ENCODE measurements at places on chromosomes 16 and 17. TPM values are rescaled to one million over a fixed set of nuclear protein-coding genes. Genes with fewer than 3 reads are reported as not detected.
A peak's percentile ranks its signal among the peaks of the same experiment; 100 is the strongest.

Gene NRN1L
- not detected for total RNA-seq

Gene CD300LG
- not detected for total RNA-seq

Gene CCDC102A
- total RNA-seq = 16.9 TPM

Gene TMEM220
- total RNA-seq = 4.4 TPM

GRCh38 chr16:12551946-12552345 lies 251.7 kb downstream of the CPPED1 start:
- no peak overlapping the region for H3K4me3 ChIP-seq
- DNase-seq = no peak
- H3K27me3 ChIP-seq = no peaks in the 10 kb centered on the region
- H3K27ac ChIP-seq = no peak overlapping the region
- H3K36me3 ChIP-seq = no peaks in the 10 kb centered on the region

- H3K27me3 ChIP-seq = peaks cover under 1% of the 10 kb centered on the region
- no peak overlapping the region for H3K4me3 ChIP-seq
- DNase-seq = no peak
- H3K36me3 ChIP-seq = peaks cover 2% of the 10 kb centered on the region
- peak overlapping the region; percentile 93 for H3K27ac ChIP-seq
- H3K4me1 ChIP-seq = peaks cover 8% of the 10 kb centered on the region
Measured at GRCh38 chr17:62778990-62779681, 29.0 kb downstream of the MARCHF10 start.

- H3K27ac ChIP-seq = no peak overlapping the region
Measured at GRCh38 chr16:82260212-82260795, 90.3 kb upstream of the MPHOSPH6 start.

DNA sequence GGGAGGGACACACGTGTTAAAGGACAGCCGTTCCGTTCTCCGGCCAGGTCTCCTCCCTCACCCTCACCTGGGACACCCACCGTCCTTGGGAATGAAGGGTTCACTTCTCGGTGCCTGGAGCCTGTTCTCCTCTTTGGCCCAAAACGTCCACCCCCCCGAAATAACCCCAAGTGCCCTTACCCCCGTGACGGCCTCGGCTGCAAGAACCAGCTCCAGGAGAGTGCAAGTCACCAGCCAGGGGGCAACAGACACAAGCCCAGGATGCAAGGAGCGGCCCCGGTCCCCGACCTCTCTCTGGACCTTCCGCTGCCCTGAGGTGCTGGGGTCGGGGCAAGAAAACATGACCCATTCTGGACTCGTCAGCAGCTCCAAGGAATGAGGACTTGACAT lies 20.0 kb upstream of the UBE2I start:
- no peak overlapping the region for H3K4me3 ChIP-seq
- H3K36me3 ChIP-seq = no peaks in the 10 kb centered on the region
- peaks cover 7% of the 10 kb centered on the region for H3K4me1 ChIP-seq
- H3K27me3 ChIP-seq = peaks cover 20% of the 10 kb centered on the region
- H3K27ac ChIP-seq = no peak overlapping the region

DNA sequence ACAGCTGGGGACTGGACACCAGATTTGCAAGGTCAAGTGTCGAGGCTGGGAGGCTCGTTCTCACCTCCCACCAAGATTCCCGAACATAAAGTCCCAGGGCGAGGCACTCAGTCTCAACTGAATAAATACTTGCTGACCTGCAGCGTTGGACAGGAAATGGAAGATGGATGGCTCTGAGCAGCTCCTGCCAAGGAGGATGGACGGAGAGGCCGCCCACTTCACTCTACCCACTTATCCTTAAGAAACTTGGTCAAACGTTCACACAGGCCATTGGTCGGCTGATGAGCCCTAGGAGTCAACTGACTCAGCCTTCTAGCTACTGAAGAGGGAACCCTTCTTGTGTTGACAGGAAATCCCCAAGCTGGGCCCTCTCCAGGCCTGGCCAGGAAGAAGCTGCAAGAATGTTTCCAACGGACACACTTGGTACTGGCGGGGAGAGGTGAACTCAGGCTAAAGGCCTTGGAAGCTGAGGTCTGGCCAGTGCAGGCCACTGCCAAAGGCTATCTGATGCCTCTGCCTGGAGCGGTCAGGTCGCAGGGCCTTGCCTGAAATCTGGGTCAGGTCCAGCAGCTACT lies 50.0 kb downstream of the VAC14 start:
- no peaks in the 10 kb centered on the region for H3K27me3 ChIP-seq
- no peak overlapping the region for H3K4me3 ChIP-seq
- peaks cover 2% of the 10 kb centered on the region for H3K36me3 ChIP-seq
- peak overlapping the region; percentile 76 for H3K27ac ChIP-seq
- no peak for DNase-seq

Gene PMP22
- 0.93 TPM for total RNA-seq

DNA sequence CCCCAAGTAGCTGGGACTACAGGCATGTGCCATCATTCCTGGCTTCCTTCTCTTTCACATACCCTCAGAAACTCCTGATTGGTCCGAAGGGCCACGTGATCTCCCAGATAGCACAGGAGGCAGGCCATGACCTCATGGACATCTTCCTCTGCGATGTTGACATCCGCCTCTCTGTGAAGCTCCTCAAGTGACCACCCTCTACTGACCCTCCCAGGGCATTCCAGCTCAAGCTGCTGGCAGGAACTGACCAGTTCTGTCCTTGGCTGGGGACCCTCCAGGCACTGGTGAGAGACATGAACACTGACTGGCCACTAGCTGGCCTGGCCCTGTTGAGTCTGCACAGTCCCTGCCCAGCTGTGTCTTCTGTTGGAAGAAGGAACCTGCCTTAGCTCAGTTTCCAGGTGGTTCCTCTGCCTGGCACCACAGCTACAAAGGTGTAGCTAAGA lies 5.6 kb downstream of the ERAL1 start:
- DNase-seq = no peak
- no peak overlapping the region for H3K27ac ChIP-seq
- peaks cover 12% of the 10 kb centered on the region for H3K36me3 ChIP-seq
- peaks cover 5% of the 10 kb centered on the region for H3K4me1 ChIP-seq

Gene RAB11FIP4
- 65.5 TPM for total RNA-seq

GRCh38 chr16:48366165-48367093 lies 18.8 kb downstream of the SIAH1 start:
- H3K4me1 ChIP-seq = peaks cover 40% of the 10 kb centered on the region
- no peak for DNase-seq
- peak overlapping the region; percentile 90 for H3K27ac ChIP-seq

DNA sequence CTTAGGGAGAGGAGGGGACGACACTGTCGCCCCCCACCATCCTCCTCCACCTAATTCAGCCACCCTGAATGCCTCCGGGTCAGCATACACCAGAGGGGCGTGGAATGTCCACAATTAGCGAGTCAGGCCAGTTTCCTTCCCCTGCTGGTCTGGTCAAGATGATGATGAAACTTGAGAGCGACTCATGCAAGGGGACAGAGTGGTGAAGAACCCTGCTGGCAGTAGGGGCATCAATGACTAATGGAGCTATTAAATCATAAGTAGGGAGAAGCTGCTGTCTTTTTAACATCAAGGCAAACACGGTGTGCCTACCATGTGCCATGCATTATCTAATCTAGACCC lies 7.2 kb downstream of the SPACA3 start:
- no peak for DNase-seq
- no peaks in the 10 kb centered on the region for H3K36me3 ChIP-seq
- peaks cover 3% of the 10 kb centered on the region for H3K4me1 ChIP-seq
- peaks cover 30% of the 10 kb centered on the region for H3K27me3 ChIP-seq

DNA sequence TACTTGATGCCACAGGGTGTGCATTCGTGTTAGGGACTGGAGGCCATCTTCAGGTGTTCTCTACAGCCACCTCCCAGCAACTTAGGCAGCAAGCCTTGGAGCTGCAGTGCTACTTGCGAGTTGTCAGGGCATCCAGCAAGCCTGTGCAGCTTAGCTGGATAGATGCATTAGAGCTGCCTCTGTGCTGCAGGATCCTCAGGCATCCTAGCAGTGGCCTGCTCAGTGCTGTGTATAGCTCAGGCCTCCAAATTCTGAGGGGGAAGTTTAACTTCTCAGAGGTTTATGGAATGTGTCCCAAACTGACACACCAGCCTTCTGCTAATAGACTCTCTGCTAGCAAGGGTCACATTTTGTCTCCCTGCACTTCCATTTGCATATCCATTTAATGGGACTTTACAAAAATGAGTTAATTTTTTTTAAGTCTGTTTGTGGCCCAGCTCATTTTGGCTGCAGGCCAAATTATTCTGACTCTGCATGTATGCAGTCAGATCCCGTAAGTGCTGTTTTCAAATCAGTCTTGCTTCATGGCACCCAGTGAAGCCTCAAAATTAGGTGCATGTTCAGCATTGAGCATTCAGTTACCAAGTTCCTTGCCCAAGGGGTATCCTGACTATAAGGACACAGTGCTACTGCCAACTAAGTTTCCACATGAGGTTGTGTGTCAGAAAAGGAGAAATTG lies 6.8 kb downstream of the GABARAPL2 start:
- no peak for DNase-seq
- H3K27me3 ChIP-seq = no peaks in the 10 kb centered on the region
- no peak overlapping the region for H3K27ac ChIP-seq
- no peak overlapping the region for H3K4me3 ChIP-seq

GRCh38 chr17:27239584-27239983 lies 54.3 kb upstream of the WSB1 start:
- no peak overlapping the region for H3K27ac ChIP-seq
- H3K4me1 ChIP-seq = peaks cover 26% of the 10 kb centered on the region
- no peak for DNase-seq
- H3K27me3 ChIP-seq = no peaks in the 10 kb centered on the region
- no peaks in the 10 kb centered on the region for H3K36me3 ChIP-seq

All from progenitor cell of endocrine pancreas (in vitro differentiated cells).